ENCODE measurements at places on chromosomes 1 and 21. TPM values are rescaled to one million over a fixed set of nuclear protein-coding genes. Genes with fewer than 3 reads are reported as not detected.

YY1AP1 gene
- 50.1 TPM for total RNA-seq

GRCh38 chr1:20426371-20426770 is 59.6 kb downstream of the CAMK2N1 start:
- DNase-seq = no peak

GRCh38 chr1:227947386-227947675 is 401 bp downstream of the WNT9A start:
- no peak for DNase-seq

DNA sequence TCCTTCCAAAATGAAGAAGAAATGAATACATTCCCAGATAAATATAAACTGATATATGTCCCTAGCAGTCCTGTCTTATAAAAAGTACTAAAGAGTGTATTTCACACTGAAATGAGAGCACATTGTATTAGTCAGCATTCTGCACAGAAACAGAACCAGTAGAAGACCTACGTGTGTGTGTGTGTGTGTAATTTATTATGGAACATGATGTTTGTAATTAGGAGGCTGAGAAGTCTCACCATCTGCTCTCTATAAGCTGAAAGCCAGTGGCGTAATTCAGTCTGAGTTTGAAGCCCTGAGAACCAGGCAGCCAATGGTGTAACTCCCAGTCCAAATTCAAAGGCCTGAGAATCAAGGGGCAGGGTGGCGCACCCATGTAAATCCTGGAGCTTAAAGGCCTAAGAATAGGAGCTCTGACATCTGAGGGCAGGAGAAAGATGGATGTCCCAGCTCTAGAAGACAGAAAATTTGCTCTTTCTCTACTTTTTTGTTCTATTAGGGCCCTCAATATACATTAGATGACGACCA is 146.5 kb upstream of the LYPLAL1 start:
- no peak for DNase-seq

Data from activated T-cell treated with anti-CD3 and anti-CD28 coated beads, Interleukin-2, amount 50 U/mL, for 4 hours (primary cell).